BJ (cell line): ENCODE measurements at places on chromosomes 6 and 20.
A peak's percentile ranks its signal among the peaks of the same experiment; 100 is the strongest.

DNA sequence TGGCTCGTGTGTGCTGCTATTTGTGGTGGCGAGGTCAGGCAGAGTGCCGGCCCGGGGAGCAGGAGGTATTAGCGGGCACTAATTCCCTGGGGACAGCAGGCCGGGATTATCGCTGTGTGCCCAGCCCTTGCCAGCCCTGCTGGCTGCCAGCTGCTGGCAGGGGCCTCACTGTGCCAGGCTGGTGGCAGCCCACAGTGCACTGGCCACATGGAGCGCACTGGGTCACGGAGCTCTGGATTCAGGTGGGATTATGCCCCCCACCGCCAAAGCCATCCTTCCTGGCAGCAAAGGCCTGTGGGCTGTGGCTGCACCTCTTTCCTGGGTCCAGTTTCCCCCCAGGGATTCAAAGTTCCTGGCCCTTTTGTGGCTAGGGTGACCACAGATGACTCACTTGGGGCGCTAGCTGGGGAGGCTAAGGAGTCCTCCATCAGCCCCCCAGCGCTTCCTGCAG, 59.7 kb downstream of the YTHDF1 start:
- no peak for DNase-seq

- no peak for DNase-seq
Observed at GRCh38 chr6:148311966-148312669, 30.5 kb upstream of the SASH1 start.

- peak; percentile 100 for DNase-seq
Observed at GRCh38 chr6:157764178-157765068, 58.6 kb upstream of the SNX9 start.

DNA sequence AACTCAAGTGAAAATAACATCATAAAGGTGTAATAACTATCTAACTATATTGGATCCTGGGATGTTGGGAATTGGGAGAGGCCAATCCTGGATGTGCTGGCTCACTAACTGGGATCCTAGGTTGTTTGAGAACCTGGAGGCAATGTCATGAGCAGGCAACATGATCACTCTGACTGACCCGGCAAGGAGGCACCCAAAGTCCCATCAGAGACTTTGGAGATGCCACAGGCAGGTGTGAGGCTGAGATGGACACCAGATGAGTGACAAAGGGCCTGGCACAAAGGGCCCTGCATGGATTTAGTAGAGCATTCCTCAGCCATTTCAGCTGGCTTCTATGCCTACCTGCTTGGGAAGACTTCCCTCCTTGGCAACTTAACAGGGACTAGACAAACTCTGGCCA, 38.4 kb upstream of the MYLIP start:
- DNase-seq: no peak

GRCh38 chr6:140736231-140736630, 1361.8 kb upstream of the CITED2 start:
- DNase-seq: no peak

- no peak for DNase-seq
Observed at GRCh38 chr6:11141295-11141694, 29.8 kb upstream of the ERVFRD-1 start.

DNA sequence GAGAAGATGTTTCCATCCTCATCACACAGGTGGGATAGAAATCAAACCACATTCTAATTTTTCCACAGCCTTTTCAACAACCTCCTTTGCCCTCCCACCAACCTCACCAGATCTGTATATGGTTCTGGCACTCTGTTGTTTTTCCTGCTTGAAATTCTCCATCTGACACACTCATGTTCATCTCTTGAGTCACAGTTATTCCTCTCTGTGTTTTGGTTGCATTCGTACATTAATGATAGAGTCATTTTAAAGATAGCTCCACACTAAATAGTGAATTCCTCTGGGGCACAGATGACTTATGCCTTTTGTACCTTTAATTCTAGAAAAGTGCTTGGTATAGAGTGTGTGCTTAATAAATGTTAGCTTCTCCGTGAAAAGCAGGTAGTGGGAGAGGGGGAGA, 1.4 kb upstream of the GCLC start:
- no peak for DNase-seq

DNA sequence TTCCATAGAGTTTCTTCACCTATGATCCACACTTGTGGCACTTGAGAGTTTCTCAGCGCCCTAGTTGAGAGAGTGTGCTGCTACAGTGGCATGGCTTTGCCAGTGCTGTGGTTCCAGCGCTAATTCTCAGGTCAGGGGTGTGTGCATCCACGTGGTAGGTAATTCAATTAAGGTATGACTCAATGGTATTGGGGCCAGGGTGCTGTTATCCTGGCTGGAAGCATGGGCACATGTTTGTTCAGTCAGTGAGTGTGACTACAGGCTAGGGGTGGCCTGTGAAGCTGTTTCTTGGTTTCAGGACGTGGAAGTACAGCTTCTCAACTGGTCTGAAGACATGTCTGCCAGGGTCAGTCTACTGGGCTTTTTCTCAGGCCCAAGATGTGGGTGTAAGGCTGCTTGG, 3.0 kb upstream of the SEMG2 start:
- no peak for DNase-seq

DNA sequence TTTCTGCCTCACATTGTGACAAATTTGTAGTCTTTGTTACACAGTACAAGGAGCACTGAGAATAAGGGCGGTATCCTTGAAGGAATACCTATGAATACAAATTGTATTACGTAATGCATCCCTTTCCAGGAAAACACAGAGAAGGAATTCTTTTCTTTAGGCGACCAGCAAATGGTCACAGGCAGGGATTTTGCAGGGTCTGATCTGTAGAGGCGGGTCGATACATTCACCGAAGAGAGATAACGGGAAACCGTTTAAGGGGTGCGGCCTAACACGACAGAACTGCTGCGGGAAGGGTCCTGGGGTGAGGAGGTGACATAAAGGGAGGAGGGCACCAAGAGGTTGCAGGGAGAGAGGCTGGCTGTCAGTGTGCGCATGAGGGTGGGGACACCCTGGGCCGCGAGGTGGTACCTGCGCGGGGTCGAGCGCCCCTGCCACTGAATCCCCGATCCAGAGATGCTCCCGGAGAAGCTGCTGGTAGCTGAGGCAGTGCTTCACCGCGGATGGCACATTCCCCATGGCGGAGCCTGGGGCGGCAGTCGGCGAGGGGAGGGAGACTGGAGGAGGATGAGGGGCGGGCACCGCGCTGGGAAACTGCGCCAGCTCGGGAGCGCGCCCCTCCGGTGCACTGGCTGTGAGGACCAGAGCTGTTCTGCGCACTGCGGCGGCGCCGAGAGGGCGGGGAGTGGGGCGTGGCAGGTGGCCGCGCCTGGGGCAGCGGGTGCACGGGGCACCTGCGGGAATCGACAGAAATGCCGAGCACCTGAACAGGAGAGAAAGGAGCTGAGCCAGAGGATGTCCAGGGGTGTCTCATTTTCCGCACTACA, at the start of gene HMGCLL1:
Gene HMGCLL1 (minus strand): TSS at position 656 of the 827 bp plus-strand sequence. CDS start 137 bp downstream, at position 519.
- DNase-seq: no peak

DNA sequence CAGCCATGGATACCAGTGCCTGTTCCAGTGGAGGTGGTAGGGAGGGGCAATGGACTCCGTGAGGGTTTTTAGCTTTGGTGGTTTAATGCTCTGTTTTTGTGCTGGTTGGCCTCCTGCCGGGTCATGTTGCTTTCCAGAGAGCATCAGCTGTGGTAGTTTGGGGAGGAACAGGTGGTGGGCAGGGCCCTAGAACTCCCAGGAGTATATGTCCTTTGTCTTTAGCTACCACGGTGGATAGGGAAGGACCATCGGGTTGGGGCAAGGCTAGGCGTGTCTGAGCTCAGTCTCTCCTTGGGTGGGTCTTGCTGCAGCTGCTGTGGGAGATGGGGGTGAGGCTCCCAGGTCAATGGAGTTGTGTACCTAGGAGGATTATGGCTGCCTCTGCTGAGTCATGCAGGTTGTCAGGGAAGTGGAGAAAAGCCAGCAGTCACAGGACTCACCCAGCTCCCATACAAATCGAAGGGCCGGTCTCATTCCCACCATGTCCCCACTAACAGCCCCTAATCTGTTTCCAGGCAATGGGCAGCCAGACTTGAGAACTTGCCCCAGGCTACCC, 38.9 kb downstream of the MRAP2 start:
- no peak for DNase-seq

DNA sequence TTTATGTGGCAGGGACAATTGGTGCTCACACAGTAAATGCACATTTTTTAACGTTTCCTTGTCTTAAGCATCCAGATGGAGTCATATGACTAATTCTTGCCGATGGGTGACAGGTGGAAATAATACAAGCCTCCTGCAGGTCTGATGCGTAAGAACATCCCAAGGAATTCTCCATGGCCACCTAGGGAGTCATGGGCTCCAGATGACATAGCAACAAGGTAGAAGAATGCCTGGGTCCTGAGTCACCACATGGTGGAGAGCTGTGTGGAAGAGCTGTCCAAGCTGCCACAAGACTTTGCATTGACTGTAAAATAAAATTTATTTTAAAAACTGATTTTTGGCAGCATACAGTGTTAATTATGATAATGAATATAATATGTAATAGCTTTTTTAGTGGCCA, 77.0 kb upstream of the MAP3K7 start:
- no peak for DNase-seq

DNA sequence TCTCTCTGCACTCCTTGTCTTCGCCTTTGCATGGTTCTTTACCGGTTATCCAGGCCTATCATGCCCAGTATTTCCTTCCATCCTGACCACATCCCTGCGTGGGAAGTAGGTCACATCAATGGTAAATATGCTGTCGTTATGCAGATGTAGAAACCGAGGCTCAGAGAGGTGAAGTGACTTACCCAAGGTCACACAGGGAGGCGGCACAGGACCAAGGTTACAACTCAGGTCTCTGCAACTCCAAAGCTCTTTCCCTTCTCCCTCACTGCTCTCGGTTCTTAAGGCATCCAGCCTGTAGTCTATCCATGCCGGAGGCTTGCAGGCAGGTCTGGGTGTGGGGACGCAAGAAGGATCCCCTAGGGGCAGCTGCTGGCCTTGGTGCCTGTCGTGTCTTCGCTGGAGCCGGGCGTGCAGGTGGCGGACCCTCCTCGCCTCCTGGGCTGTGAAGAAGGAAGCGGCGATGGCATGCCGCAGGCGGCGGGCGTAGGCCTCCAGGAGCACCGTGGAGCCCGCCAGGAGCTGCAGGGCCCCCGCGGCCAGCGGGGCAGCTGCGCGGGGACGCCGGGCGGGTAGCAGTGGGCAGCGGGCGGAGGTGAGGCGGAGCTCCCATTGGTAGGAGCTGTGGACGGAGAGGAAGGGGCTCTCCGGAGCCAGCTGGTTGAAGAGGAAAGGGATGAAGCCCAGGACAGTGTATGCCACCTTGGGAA, 9.1 kb downstream of the OCSTAMP start:
- DNase-seq: no peak

DNA sequence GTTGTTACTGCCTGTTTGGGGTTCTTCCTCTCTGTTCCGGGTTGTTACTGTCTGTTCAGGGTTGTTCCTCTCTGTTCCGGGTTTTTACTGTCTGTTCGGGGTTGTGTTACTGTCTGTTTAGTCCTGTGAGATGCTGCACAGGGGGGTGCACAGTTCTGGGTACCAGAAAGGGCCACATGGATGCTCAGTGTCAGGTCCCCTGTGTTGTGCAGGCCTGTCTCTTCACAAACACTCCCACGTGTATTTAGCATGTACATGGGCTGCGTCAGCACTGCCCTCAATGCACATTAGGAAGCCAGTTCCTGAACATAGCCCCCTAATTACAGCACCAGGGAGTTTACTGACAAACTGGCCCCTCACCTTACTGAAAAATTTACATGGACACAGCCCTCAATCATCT, 118.5 kb downstream of the DLL1 start:
- DNase-seq: no peak

GRCh38 chr6:16251706-16252105, 13.3 kb downstream of the GMPR start:
- no peak for DNase-seq

DNA sequence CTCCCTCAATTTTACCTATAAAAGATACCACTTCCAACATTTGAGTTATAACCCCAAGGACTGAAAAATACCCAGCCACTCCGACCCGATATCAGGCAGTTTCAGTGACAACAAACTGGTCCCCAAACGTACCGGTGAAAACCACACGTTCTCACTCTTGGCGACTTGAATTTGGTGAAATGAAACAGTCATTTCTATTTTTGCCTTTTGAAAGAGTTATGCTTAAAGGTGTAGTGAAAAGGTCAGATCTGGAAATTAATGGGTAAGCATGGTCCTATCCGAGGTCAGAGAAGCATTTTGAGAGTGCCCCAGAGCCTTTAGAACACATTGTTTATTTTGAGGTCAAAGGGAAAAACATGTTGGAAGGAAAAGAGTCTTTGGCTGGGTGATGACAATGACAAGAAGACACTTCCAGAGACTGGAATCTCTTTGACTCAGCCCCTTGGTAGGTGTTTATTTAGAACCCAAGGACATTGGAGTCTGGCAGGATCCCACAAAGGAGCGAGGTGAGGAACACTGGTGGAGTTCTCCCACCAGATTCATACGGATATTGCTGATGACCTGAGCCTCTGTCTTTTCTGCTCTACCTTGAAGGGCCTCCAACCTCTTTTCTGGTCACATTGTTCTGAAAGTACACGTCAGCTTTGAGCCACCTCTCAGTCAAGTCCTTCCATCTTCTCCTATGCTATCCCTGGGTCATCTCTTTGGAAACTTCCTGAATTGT, 235.0 kb downstream of the GMPR start:
- DNase-seq: no peak

- no peak for DNase-seq
Observed at GRCh38 chr6:168147205-168147738, 68.3 kb upstream of the FRMD1 start.

- no peak for DNase-seq
Observed at GRCh38 chr6:152859225-152859624, 108.6 kb downstream of the VIP start.

DNA sequence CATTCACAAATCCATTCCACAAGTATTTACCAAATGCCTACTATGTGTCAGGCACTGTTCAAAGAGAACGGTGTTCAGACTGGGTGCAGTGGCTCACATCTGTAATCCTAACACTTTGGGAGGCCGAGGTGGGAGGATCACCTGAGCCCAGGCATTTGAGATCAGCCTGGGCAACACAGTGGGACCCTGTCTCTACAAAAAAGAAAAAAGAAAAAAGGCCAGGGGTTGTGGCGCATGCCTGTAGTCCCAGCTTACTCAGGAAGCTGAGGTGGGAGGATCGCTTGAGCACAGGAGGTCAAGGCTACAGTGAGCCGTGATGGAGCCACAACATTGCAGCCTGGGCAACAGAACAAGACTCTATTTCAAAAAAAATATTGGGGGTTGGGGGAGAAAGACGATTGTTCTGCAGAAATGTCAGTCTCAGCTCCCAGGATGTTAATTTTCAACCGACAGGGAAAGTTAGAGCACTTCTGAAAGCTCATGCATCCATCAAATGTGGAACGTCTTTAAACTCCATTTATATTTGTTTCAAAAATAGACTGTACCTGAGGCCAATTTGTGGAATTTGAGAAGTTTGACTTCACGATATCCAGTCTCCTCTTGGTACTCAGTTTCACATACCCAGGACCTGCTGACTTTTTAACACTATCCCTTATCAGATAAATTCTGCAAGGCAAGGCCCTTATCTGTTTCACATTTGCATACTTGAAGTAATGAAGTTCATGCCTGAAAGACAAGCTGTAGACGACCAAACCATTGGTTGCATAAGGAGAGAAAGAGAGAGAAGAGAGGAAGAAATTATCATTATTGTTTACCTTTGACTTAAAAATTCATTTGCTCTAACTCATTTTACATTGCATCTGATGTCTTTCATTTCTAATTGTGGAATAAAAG, 14.8 kb upstream of the BTN3A2 start:
- no peak for DNase-seq

GRCh38 chr20:48374991-48375595, 452.7 kb downstream of the PREX1 start:
- DNase-seq: no peak

- no peak for DNase-seq
Observed at GRCh38 chr6:37624606-37625574, 72.8 kb downstream of the MDGA1 start.
